HCT116 (cell line): ENCODE measurements at places on chromosomes 2 and 18. TPM values are rescaled to one million over a fixed set of nuclear protein-coding genes. Genes with fewer than 3 reads are reported as not detected.
A peak's percentile ranks its signal among the peaks of the same experiment; 100 is the strongest.

DNA sequence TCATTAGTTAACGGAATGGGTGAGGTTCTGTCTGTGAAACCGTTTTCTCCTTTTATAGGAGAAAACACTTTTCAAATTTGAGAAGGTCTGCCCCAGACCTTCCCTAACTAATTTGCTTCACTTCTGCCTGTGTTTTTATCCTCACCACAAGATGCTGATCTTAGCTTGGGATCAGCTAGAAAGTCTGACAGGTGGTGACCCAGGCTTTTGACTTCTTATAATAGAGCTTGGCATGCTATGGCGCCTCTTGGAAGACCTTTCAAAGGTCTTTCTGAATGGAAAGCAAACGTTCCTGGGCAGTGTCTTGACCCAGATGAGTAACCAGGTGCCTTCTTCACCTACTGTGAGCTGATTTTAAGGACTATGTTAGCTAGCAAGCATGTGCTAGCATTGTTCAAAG, 91.4 kb downstream of the LYPD6 start:
- DNase-seq: no peak
- peak overlapping the region; percentile 37; the same call in 1 of the 2 replicates for H3K4me3 ChIP-seq
- H3K27me3 ChIP-seq: no peaks in the 10 kb centered on the region
- H3K36me3 ChIP-seq: no peaks in the 10 kb centered on the region

DNA sequence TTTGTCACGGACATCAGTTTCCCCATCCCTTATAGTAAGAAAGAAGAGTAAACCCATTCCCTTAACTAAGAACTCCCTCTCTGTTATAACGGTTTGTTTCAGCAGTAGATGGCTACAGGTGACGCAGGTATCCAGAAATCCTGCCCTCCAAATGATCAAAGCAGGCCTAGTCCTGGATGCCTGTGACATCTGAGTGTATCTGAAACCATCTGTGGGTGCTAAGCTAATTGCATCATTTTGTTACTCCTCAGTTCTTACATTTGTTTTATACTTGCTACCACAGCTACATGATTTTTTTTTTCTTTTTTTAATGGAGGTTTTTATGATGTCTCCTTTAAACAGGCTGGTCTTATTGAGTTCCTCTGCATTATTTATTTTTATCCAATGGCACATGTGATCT, 55.1 kb downstream of the AAK1 start:
- no peaks in the 10 kb centered on the region for H3K4me1 ChIP-seq
- H3K36me3 ChIP-seq: no peaks in the 10 kb centered on the region
- no peak overlapping the region for H3K4me3 ChIP-seq
- no peaks in the 10 kb centered on the region for H3K27me3 ChIP-seq

- no peaks in the 10 kb centered on the region for H3K27me3 ChIP-seq
- DNase-seq: no peak
- H3K4me1 ChIP-seq: no peaks in the 10 kb centered on the region
Measured at GRCh38 chr2:46067501-46068305, 229.5 kb upstream of the EPAS1 start.

DNA sequence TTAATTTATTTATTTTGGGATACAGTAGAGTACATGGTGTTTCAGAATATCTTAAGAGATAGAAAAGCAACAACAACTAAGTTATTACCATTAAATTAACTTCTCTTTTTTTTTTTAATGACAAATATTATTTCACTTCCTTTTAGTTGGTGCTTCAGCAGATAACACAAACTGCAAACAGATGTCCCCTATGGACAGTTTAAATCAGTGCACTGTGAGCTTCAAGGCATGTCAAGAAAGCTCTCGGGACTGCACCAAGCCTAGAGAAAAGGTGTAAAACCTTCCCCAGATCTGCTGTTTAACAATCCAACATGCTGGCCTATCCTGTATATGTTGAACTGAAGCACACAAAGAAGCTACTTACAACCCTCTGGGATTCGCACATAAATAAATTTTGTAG, 122.7 kb downstream of the TCF4 start:
- DNase-seq: no peak
- no peak overlapping the region for H3K27ac ChIP-seq
- no peaks in the 10 kb centered on the region for H3K36me3 ChIP-seq
- H3K4me3 ChIP-seq: no peak overlapping the region
- no peaks in the 10 kb centered on the region for H3K27me3 ChIP-seq

- H3K27ac ChIP-seq: no peak overlapping the region
- DNase-seq: no peak
- H3K36me3 ChIP-seq: no peaks in the 10 kb centered on the region
Measured at GRCh38 chr2:3644246-3644525, 13.8 kb upstream of the ALLC start.

- no peaks in the 10 kb centered on the region for H3K4me1 ChIP-seq
- DNase-seq: no peak
- H3K27me3 ChIP-seq: no peaks in the 10 kb centered on the region
- no peak overlapping the region for H3K4me3 ChIP-seq
Measured at GRCh38 chr2:65027616-65028244, 28.5 kb upstream of the CEP68 start.

DSC2 gene
- 33.4 TPM for total RNA-seq
